ENCODE measurements at places on chromosomes 2 and 18. TPM values are rescaled to one million over a fixed set of nuclear protein-coding genes. Genes with fewer than 3 reads are reported as not detected.

Gene POTEJ
- total RNA-seq: not detected

- no peak overlapping the region for H3K4me3 ChIP-seq
- DNase-seq: no peak
- H3K36me3 ChIP-seq: no peaks in the 10 kb centered on the region
- H3K27me3 ChIP-seq: no peaks in the 10 kb centered on the region
- H3K4me1 ChIP-seq: peaks cover 21% of the 10 kb centered on the region
Measured at GRCh38 chr2:101558740-101559525, 84.0 kb upstream of the RFX8 start.

DNA sequence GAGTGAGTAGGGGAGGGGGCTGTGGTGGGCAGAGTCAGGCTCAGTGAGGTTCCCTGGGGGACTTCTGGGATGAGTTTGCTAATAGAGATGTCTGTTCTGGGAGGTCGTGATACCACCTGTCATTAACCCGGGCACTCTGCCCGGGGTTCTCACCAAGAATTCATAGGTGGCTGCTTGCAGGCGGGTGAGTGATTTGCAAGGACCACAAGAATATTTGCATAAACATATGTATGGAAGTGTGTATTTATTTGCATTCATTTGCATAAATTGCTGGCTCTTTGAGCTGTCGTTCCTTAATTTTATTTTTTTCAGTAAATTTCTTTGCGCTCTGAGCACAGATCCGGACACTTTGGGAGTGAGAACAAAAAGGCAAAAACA, 260.0 kb downstream of the ATAD2B start:
- H3K36me3 ChIP-seq: no peaks in the 10 kb centered on the region
- peaks cover 4% of the 10 kb centered on the region for H3K27me3 ChIP-seq
- H3K4me1 ChIP-seq: no peaks in the 10 kb centered on the region
- no peak overlapping the region for H3K4me3 ChIP-seq
- DNase-seq: no peak
- H3K27ac ChIP-seq: no peak overlapping the region

GRCh38 chr2:144099780-144100377, 420.0 kb downstream of the ZEB2 start:
- no peak overlapping the region for H3K27ac ChIP-seq
- H3K4me1 ChIP-seq: peaks cover 10% of the 10 kb centered on the region
- peaks cover 3% of the 10 kb centered on the region for H3K36me3 ChIP-seq
- H3K4me3 ChIP-seq: no peak overlapping the region
- no peak for DNase-seq

DNA sequence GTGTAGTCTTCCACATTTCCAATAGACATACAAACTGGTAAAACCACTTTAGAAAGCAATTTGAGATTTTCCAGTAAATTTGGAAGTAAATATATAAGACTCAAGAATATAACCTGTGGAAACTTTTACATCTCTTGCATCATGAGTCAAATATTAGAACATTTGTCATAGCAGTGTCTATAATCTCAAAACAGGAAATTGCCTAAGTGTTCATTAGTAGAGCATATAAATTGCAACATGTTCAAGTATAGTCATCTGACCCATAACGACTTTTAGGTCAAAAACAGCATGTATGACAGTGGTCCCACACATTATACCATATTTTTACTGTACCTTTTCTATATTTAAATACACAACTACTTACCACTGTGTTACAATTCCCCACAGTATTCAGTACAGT, 555.9 kb upstream of the VRK2 start:
- H3K4me3 ChIP-seq: no peak overlapping the region
- no peak for DNase-seq
- no peaks in the 10 kb centered on the region for H3K27me3 ChIP-seq
- H3K27ac ChIP-seq: no peak overlapping the region
- no peaks in the 10 kb centered on the region for H3K36me3 ChIP-seq

- DNase-seq: no peak
- H3K27me3 ChIP-seq: peaks cover 2% of the 10 kb centered on the region
- H3K4me3 ChIP-seq: no peak overlapping the region
- H3K27ac ChIP-seq: no peak overlapping the region
- H3K36me3 ChIP-seq: no peaks in the 10 kb centered on the region
Measured at GRCh38 chr2:182890773-182891378, 24.4 kb upstream of the FRZB start.

GRCh38 chr2:235366807-235367206, 127.0 kb upstream of the AGAP1 start:
- H3K27ac ChIP-seq: no peak overlapping the region
- DNase-seq: no peak
- no peaks in the 10 kb centered on the region for H3K4me1 ChIP-seq
